ENCODE measurements at places on chromosomes 5 and 9.

GRCh38 chr9:738209-738915, 103.1 kb upstream of the DMRT1 start:
- DNase-seq, result peak; percentile 90

DNA sequence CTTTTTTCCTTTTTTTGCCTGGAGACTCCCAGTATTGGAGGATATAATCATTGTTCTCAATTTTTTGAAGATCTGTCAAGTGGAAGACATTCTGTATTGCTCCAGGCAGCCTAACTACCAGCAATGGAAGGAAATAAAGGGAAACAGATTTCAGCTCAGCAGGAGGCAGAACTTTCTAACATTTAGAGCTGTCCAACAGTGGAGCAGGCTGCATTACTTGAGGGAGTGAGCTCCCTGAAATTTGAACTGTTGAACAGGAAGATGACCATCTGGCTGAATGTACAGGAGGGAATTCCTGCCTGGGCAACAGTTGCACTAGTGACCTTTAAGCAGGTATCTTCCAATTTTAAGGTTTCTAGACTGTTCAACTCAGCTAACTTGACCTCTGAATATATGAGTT, 1.1 kb upstream of the GAPVD1 start:
- DNase-seq, result no peak

DNA sequence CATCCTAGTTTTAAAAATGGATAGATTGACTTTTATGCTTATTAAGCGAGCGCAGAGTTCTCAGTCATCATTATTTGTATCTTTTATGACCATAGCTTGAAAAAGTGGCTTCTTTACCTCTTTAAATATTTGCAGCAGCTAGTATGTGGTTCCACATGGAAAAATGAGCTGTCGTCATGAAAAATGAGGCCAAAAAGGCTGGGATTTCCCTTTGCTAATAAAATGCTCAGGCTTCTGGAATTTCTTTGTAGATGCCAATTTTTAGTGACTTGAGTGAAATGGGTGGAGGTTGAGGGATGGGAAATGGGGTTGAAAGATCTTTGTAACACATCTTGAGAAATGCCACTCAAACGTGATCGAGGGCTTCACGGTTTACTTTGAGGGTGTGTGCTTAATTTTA, 35.2 kb downstream of the RAI14 start:
- DNase-seq, result no peak

GRCh38 chr9:120917929-120918762, 8.4 kb downstream of the TRAF1 start:
- no peak for DNase-seq

DNA sequence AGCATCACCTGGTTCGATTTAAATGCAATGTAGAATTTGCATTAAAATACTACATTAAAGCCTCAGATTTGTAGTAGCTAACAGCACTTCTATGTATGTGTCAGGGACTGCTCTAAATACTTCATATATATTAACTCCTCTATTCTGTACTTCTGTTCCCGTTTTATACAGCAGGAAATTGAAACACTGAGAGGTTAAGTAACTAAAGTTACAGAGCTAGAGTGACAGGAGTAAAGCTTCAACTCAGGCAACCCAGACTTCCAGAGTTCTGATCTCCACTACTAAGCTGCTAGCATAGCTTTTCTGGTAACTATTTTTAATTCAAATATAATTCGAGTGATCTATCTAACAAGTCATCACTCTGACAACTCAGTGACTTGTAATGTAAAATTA, 619 bp upstream of the APC start:
- DNase-seq, result no peak

DNA sequence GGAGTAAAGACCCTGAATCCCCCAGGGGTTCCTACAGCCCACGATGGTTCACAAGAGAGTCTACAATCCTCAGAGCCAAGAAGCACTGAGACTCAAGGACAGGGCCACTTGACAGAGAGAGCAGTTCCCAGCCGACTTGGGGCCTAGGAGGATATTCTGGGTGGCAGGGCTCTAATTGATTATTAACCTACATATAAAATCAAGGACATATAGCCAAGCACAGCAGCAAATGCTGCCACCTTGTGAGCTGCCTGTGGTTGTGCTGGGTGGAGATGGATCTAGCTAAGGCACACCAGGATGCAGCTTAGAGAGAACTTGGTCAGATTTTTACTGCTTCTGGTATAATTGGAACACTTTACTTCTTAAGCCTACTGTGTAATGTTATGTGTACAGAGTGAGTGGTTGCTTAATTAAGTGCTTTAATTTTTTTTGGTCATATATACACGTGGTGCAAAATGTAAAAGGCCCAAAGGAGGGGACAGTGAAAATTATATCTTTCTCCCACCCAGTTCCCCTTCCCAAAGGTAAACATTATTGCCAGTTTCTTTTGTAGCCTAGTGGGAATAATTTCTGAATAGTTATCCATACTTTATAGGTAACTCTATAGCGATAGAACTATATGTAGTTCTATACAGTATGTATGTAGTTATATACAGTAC, 78.8 kb downstream of the F2RL2 start:
- DNase-seq, result no peak

GRCh38 chr5:106205916-106206571, 1464.7 kb downstream of the EFNA5 start:
- no peak for DNase-seq

DNA sequence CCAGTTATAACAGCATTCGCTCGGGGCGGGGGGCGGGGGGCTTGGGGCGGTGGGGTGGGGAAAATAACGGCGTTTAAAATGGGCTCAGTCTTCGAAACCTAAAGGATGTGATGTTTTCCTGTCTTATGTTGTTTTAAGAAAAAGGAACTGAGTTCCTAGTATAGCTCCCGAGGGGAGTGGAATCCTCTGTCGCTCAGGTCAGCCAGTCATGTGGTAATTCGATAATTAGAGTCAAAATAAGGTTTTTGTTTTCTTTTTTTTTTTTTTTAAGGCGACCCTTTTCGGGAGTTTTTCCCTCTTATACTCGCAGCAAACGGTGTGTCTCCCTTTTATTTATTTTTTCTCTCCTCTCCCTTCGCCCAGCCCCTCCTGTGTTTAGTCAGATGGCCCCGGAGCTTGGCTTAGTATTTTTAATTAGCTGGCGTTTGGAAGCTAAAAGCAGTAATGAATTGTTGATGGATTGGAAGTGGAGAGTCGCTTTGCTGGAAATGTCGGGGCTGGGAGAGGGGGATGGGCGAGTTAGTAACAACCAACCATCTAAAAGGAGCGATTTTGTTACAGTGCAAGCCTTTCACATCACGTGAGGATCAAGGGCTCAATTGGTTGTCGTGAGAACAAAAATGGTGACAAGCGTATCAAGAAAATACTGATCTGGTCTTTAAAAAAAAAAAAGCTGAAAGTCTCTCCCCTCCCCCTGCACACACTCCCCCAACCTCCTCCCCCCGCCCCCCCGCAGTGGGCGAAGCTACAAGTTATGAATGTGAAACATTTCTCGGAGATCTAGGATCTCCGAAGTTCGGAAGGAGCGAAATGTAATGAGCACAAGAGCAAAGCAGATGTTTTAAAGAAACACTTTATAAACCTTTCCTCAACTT, 714 bp upstream of the ZNF608 start:
- DNase-seq, result no peak

DNA sequence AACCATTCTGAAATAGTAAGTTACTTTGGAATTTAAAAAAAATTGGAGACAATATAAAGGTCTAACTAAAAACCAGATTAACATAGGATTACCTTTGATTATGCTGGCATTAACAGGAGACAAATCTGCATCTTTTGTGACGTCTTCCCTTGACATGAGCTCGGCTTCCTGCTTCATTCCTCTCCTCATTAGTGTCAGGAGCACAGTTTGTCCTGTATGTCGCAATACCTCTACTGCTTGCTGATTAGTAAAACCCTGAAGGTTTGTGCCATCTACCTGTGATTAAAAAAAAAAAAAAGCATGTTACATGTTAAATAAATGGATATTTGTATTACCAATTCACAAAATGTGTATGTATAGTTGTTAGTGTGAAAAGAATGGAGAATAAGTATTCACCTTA, 73.7 kb downstream of the MPDZ start:
- DNase-seq, result no peak

DNA sequence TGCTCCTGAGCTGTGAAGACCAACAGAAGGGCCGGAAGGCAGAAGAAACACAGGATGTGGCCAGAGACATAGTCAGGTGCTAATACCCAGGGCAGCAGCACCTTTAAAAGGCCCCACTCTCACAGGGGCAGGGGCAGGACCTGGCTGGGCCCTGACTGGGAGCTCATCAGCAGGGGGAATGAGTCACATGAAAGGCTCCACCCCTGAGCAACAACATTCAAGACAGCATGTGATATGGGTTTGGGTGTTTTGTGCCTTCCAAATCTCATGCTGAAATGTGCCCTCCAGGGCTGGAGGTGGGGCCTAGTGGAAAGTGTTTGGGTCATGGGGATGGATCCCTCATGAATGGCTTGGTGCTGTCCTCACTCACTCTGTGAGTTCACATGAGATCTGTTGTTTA, 181.7 kb downstream of the ERCC6L2 start:
- DNase-seq, result no peak

- DNase-seq, result no peak
These were observed 1336.1 kb upstream of the CDH9 start for GRCh38 chr5:28374492-28374967.

DNA sequence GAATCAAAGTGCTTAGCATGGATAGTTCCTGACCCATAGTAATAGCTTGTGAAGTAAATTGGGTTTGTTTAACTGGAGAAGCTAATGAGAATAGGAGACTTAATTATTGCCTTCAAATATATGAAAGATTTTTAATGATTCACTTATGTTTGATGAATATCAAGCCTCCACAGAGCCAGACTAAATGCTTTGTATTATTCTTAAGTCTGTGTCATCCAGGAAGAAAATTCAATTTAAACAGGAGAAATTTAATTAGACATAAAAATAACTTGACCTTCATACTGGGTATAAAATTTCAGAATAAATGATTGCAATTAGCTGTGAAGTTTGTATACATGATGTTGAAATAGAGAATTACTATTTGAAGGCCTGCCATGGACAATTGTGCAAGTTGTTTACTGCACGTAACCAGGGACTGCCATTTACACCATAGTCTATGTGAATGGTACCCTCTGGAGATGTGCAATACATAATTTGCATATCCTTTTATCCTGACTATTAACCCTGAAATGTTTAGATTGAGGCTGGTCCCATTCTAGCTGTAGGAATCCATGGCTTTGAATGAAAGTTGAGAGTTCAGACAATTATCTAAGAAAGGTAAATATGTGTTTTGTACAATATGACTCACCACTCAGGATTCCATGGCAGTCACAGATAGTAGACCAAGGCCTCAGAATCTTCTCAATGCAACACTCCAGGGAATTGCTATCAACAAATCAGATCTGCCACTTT, 133.5 kb upstream of the IL12B start:
- no peak for DNase-seq

GRCh38 chr5:62093976-62094375, 212.0 kb upstream of the KIF2A start:
- DNase-seq, result no peak

GRCh38 chr9:129868872-129869486, 33.7 kb downstream of the USP20 start:
- DNase-seq, result no peak

DNA sequence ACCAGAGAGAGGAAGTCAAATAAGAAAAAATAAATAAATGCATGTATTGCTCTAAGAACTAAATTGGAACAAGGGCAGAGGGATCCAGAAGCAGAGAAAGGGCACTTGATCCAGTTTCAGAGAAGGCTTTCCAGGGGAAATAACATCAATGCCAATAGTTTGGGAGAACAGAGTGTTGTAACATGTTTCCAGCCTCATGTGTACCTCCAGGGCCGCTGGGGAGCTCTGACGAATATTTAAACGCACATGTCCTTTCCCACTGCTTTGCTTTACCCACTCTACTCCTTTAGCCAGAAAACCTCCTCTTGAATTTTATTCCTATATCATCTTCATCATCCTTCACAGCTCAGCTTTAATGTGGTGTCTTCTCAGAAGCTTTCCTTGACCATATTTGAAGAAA, 233.7 kb downstream of the ENC1 start:
- no peak for DNase-seq

DNA sequence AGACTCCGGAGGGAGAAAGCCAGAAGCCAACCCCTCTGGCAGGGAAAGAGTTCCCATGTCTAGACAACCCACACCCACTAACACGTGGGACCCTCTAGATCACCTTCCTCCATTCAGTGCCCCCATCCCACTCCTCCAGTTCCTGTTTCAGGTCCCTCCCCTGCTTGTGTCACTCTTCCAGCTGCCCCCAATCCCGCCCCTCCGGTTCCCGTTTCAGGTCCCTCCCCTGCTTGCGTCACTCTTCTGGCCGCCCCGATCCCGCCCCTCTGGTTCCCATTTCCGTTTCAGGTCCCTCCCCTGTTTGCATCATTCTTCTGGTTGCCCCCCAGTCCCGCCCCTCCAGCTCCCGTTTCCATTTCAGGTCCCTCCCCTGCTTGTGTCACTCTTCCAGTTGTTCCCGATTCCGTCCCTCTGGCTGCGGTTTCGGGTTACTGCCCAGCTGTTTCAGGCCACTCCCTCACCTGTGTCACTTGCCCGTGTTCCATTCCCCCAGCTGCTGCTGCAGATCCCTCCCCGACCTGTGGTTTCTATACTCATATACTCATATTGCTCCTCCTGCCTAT, 64.8 kb upstream of the RANBP6 start:
- DNase-seq, result no peak

- no peak for DNase-seq
These were observed 18.6 kb downstream of the MED10 start for GRCh38 chr5:6359555-6360322.

- DNase-seq, result no peak
These were observed 127.4 kb downstream of the GAPVD1 start for GRCh38 chr9:125388978-125389377.

DNA sequence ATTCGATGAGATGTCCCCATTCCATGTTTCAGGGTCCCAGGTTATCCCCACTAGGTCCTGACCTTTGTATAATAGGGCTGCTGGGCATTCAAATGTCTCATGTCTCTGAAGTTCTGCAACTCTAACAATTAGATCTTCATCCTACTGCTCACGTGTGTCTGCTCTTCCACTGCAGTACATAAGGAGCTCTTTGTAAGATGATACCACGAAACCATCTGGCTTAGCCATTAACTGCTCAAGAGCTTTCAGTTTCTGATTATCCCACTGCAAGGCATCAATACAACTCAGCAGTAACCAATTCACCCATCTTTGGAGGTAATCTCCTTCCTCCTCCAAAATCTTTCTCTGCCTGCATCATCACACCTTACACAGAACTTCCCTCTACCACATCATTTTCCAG, 49.9 kb upstream of the PPP2CA start:
- DNase-seq, result no peak

GRCh38 chr9:75823151-75823550, 67.3 kb upstream of the PCSK5 start:
- no peak for DNase-seq

DNA sequence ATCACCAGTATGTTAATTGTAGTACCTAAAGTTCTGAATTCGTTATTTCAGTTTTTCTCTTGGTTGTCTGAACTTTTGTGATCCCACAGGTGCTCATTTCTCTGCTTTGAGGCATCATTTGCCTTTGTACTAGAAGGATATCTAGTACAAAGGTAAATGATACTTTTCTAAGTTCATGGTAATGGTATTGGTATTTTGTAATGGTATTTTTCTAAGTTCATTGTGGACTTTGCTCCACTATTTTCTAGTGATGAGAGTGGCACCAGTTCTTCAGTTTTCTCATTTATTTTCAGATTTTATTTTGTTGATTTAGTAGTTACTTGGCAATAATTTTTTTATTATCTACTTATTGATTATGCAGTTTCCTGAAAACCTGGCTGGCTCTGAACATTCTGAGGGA, 42.0 kb downstream of the RAB24 start:
- no peak for DNase-seq

- no peak for DNase-seq
These were observed 35.5 kb downstream of the DDX46 start for GRCh38 chr5:134794082-134794481.

Data from AG04449 (cell line).